ENCODE measurements at places on chromosomes 13 and 19. TPM values are rescaled to one million over a fixed set of nuclear protein-coding genes. Genes with fewer than 3 reads are reported as not detected.
A peak's percentile ranks its signal among the peaks of the same experiment; 100 is the strongest.

DNA sequence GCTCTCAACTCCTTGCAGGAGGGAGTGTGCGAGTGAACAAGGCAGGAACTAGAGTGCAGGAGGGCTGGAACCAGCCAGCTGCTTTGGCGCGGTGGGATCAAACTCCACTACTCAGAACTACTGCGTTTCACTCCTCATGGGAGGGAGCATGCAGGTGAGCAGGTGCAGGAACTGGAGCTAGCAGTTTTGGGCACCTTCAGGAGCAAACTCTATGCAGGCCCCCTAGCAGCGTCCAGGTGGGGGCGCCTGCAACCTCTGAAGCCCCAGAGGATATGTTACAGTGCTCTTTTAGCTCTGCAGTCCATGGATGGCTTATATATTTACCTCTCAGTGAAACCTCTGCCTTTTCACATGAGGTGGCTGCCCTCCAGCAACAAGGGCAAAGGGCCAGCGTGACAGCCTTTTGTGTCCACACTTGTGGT lies 1303.4 kb downstream of the PCDH9 start:
- peak; percentile 11 for DNase-seq

DNA sequence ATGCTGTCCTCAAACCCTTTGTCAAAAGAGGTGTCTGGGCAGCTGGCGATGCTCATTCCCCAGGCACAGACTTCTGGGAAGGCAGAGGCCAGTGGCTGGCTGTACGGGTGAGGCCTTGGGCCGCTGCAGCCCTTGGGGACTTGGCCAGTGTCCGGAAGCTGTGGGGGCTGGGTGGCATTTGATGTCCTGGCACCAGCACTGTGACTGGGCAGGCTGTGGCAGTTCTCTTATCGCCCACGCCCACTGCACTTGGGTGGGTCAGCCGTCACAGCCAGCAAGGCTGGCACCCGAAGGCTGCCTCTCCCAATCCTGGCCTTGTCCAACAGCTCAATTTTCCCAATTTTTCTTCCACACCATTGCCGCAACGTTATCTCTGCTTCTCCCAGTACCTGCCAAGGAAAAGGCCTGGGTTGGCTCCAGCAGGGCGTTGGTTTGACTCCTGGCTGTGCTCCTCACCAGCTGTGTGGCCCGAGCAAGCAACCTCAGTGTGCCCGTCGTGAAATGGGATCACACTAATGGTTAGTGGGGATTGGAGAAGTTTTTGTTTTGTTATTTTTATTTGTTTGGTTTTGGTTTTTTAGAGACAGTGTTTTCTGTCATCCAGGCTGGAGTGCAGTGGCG lies 12.7 kb upstream of the SLC44A2 start:
- peak; percentile 93 for DNase-seq

Gene ELF1
- total RNA-seq: 48.1 TPM

Gene RGL3
- total RNA-seq: 14.0 TPM

Gene AP1M2
- not detected for total RNA-seq

Gene KIR2DL1
- total RNA-seq: not detected

- peak; percentile 81 for DNase-seq
Measured at GRCh38 chr13:75635828-75636435, at the start of gene LMO7. TSS of gene LMO7 (plus strand) at chr13:75636330. CDS start at chr13:75636658, 328 bp downstream.

GRCh38 chr13:51783428-51784094 lies 20.4 kb downstream of the DHRS12 start:
- DNase-seq: peak; percentile 21

GRCh38 chr13:28046981-28047380 lies 53.4 kb downstream of the FLT3 start:
- no peak for DNase-seq

Gene MEF2B
- total RNA-seq: 0.42 TPM

- DNase-seq: no peak
Measured at GRCh38 chr19:4060621-4061177, 6.0 kb downstream of the ZBTB7A start.

GRCh38 chr19:47377208-47377701 lies 28.1 kb downstream of the DHX34 start:
- peak; percentile 82 for DNase-seq

DNA sequence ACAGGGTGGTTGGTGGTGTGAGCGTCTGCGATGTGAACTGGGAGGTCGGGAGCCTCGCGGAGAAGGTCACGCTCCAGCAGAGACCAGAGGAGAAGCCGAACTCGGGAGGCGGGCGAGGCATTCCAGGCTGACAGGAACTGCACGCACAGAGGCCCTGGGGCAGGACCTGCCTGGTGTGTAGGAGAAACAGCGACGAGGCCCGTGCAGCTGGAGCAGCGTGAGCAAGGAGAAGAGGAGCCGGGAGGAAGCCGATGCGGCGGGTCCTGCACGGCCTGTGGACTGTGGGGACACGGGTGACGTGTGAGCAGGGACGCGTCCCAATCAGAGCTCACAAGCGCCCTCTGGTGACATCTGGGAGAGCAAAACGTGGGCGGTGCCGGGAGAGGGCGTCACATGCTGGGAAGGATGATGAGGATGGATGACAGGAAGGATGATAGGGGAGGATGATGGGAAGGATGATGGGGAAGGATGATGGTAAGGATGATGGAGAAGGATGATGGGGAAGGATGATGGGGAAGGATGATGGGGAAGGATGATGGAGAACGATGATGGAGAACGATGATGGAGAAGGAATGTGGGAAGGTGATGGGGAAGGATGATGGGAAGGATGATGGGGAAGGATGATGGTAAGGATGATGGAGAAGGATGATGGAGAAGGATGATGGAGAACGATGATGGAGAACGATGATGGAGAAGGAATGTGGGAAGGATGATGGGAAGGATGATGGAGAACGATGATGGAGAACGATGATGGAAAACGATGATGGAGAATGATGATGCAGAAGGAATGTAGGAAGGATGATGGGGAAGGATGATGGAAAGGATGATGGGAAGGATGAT lies 16.1 kb upstream of the MADCAM1 start:
- DNase-seq: peak; percentile 90

All from right cardiac atrium (tissue), 5 donors.